Cortex of kidney (tissue), 1 donor: ENCODE measurements at places on chromosomes 12 and 14.

DNA sequence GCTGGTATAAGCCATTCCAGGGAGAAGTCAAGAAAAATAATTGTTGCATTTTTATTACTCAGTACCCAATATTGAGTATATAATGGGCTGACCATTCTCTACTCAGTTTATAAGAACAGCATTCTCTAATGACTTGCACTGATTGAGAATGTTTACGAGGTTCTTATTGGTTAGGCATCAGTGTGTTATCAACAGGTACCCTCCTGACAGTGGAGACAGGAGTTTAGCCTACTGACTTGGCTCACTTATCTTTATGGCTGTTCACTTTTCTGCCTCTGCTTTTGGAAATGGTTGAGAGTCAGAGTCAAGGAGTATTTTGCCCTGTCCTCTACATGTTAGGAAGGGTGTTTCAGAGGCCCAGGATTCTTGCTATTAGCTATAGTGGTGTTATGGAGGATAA lies 228.0 kb upstream of the RGS6 start:
- DNase-seq, result no peak

- no peak for DNase-seq
Measured at GRCh38 chr14:81400852-81401251, 728 bp upstream of the STON2 start.

- no peak for DNase-seq
Measured at GRCh38 chr14:106037380-106037779, 511.0 kb downstream of the TMEM121 start.

- DNase-seq, result no peak
Measured at GRCh38 chr12:85669911-85670310, 166.3 kb downstream of the RASSF9 start.
